Stimulated activated CD8-positive, alpha-beta memory T cell treated with anti-CD3 and anti-CD28 coated beads, Interleukin-7, amount 100 ng/mL, for 24 hours (primary cell): ENCODE measurements at places on chromosomes 12 and 14.

DNA sequence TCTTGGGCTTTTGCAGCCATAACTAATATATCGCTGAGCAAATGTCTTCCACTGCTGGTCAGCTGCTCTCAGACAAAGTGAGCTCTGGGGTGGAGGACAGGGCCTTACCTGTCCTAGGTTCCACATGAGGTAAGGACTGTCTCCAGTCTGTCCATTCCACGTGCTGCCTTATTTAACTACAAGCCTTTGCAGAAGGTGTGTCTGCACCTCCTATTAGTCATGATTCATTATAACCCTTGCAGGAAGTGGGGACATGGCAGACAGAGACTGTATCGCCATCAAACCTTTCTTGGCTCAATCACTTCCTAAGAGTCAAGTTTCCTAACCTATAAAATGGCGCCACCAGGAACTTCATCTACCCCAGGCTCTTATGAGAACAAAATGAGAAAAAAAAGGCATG, 46.9 kb downstream of the SLC25A47 start:
- no peak for DNase-seq

GRCh38 chr12:131775392-131776236, 52.6 kb upstream of the MMP17 start:
- DNase-seq = no peak

GRCh38 chr12:1835211-1836131, 15.1 kb downstream of the LRTM2 start:
- DNase-seq = no peak

GRCh38 chr12:81541121-81541520, 218.0 kb downstream of the PPFIA2 start:
- DNase-seq = no peak

DNA sequence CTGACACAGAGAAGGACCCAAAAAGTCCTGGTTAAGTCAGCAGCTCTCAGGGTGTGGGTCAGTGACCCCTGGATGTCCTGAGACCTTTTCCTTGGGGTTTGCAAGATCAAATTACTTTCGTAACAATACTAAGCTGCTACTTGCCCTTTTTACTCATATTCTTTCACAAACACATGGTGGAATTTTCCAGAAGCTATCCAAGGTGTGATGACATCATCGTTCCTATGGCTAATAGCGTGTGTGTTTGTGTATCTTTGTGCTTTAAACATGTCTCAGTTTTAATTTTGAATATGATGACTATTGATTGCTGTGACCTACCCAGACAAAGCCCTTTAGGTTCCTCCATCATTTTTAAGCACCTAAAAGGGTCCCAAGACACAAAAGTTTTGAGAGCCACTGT, 176.2 kb downstream of the PHETA1 start:
- no peak for DNase-seq

DNA sequence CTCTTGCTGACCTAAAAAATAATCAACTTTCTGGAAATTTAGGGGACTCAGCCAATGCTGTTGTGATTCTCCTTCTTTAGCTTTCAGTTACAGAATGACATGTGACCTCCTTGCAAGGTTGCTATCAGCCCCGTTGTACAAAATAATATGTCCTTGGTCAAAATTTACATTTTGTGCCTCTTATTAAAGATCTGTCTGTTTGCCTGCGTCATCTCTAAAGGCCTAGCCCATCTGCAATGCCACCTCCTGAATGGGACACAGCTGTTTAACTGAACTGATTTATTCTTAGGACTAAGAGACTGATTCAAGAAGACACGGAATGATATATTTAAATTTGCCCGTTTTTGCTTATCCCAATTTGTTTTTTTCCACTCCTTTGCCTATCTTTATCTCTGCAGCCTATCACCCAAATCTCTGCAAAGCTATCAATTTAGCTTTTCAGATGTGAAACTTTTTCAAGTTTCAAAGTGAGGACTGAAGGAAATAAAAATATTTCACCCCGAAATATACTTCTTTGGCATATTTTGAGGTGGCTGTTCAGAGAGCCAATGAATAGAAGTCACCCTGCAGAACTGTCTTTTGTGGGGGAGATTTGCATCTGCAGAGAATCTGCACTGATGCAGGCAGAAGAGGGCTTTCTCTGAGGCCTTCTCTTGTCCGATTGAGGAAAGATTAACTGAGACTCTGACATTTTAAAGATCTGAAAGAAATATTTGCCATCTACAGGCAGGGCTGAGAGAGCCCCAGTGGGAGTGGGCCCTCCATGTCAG, 126.0 kb downstream of the VEZT start:
- DNase-seq = no peak

DNA sequence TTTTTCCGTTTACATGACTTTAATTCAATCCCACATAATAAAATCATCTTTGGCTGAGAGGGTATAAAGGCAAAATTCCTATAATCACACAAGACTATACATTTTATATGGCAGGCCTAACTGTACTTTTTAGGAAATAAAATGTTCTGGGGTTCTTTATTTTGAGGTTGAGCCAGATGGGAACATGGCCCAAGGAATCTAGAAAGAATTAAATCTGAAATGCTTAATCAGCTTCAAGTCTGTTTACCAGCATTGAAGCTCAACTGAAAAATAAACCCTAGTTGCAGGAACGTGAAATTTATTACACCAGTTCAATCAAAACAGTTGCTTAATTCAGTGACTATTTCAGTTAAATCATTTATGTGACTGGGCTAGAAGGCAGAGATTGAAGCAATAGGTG, 191.0 kb upstream of the BTG1 start:
- DNase-seq = no peak

- DNase-seq = no peak
Observed at GRCh38 chr14:51716610-51717009, 64.9 kb downstream of the FRMD6 start.
